ENCODE measurements at places on chromosomes 11 and 22.

DNA sequence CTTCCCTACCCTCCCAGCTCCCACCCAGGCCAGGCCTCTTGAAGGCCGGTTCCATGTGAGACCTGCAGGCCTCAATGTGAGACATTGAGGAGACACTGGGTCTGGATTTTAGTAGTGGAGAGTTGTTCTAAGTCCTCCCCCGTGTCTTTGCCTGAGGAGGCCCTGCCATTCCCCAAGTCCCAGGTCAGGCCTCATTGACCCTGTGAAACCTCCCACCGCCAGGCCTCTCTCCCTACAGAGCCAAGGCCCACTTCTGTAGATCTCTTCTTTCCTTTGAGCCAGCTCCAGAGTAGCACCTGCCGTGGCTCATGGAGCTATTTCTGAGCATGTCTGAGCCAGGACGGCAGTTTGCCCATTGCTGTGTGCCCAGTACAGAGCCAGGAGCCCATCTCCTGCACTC, 1419.6 kb downstream of the TBC1D22A start:
- DNase-seq, result no peak

- no peak for DNase-seq
These were observed 72.4 kb upstream of the NUP50 start for GRCh38 chr22:45091254-45091854.

GRCh38 chr11:118895093-118896039, 11.7 kb downstream of the CXCR5 start:
- no peak for DNase-seq

- no peak for DNase-seq
These were observed 23.3 kb downstream of the SCUBE1 start for GRCh38 chr22:43319661-43320486.

DNA sequence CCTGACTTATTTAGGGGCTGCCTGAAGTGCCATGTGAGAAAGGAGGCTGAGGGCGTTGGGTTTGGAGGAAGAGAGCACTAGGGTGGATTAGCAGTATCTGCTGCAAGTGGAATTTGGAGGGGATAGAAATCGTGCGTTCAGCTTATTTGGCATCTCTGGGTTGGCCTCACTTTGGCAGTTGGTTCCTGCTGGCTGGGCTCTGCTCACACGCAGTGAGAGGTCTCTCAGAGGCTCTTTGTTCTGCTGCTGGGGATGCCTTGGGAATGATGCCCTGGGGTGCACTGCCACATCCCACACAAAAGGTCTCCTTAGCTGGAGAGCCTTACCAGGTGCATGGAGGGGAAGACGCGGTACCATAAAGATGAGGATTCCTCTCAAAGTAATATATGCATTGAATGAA, 17.7 kb upstream of the MICAL2 start:
- no peak for DNase-seq

- DNase-seq, result no peak
These were observed 7.2 kb downstream of the DDX10 start for GRCh38 chr11:108672113-108672512.

- no peak for DNase-seq
These were observed 7.6 kb upstream of the PGA3 start for GRCh38 chr11:61195719-61196118.

GRCh38 chr11:72825661-72826060, 11.4 kb downstream of the ATG16L2 start:
- DNase-seq, result no peak

DNA sequence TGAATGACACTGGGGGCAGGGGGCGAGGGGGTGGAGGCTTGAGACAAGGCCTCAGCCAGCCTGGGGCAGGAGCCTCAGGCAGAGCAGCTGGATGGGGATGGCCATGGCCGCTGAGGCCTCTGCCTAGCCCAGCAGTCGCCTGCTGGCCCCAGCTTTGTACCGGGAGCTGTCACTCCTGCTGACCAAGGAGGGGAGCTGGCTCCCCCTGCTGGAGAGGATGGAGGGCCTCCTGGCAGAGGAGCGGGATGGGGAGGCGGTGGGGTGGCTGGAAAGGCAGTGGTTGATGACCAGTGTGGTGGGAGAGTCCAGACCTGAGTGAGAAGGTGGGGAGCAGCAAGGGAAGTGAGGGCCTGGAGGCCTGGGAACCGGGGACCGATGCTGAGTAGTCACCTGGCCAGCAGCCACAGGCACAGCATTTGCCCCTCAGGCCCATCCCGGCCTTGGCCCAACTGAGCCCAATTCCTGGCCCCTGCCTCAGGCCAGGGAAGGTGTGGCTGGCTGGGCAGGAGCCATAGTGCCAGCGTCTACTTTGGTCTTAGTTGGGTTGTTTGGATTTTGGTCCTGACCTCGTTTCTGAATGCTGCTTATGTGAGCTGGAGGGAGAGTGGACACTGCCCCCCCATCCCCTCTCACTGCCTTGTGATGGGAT, 6.0 kb upstream of the SUSD2 start:
- no peak for DNase-seq

DNA sequence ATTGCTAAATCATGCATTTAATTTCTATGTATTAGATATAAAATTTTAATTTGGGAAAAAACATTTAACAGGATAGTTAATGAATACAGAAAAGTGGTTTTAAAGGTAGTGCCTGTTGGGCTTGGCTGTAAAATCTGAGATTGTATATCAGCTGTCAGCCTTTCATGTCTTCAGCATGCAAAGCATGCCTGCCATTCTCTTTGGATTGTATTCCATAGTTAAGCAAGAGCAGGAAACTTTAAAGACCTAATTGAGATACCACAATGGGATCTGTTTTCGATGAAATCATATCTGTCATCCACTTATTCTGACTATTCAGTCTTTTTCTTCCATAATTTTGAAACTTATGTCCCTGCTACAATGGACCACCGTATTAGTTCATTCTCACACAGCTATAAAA, 451.0 kb upstream of the DDI1 start:
- no peak for DNase-seq

DNA sequence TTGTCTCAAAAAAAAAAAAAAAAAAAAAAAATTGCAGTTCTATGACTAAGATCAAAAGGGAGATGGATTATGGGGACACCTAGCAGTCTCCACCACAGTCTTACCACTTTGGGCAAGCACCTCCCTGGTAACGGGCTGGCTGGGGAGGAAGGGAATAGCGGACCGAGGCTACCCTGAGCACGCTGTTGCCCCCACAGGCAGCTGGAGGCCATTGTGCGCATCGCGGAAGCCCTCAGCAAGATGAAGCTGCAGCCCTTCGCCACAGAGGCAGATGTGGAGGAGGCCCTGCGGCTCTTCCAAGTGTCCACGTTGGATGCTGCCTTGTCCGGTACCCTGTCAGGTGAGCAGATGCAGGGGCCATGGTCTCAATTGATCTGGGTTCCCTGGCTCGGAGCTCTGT, 21.2 kb downstream of the MCM5 start:
- no peak for DNase-seq

- no peak for DNase-seq
These were observed at the start of gene TRIM21 for GRCh38 chr11:4393209-4393857. TSS of gene TRIM21 (minus strand) at chr11:4393702. CDS start at chr11:4390409, 3,293 bp downstream.

GRCh38 chr22:42366806-42367581, 65.2 kb downstream of the NFAM1 start:
- DNase-seq, result no peak

DNA sequence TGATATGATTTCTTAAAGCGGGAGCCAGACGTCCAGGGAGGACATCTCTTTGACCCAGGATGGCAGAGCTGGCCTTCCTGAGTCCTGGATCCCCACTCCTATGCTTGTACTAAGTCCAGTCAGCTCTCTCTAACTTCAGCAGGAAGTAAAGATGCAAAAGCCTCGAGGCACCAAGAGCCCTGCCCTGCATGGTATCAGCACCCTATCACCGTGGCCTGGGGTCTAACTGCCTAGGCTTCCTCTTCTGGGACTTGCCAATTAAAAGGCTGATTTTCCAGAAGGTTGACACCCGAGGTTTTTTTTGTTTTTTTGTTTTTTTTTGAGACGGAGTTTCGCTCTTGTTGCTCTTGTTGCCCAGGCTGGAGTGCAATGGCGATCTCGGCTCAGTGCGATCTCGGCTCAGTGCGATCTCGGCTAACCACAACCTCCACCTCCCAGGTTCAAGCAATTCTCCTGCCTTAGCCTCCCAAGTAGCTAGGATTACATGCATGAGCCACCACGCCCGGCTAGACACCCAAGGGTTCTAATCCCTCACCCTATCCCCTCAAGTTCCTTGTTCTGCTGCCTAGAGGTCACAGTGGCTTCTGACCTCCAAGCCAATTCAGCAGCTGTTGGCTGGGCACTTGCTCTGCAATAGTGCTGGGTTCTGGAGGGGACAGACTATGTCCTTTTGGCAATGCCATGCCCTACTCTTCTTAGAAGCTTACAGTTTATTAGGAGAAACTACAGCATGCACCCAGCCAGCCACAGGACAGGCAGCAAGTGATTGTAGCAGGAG, 50.6 kb upstream of the FTH1 start:
- no peak for DNase-seq

GRCh38 chr22:47042116-47042825, 279.8 kb downstream of the TBC1D22A start:
- DNase-seq, result no peak

DNA sequence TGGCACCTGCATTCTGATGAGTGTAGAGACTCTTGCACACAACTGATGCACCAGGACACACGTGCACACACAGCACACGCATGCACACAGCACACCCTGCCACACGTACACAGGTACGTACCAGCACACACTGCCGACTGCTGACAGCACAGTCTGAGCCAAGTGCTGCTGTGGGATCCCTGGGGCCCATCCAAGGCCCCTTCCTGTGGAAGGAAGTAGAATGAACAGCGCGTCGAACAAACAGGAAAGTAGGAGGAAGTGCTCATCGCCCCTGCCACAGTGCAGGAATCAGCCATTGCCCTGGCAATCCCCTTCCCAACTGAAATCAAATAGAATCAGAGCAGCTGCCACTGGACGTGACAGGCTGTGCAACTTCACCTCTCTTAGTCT, 57.9 kb downstream of the CD82 start:
- DNase-seq, result no peak

DNA sequence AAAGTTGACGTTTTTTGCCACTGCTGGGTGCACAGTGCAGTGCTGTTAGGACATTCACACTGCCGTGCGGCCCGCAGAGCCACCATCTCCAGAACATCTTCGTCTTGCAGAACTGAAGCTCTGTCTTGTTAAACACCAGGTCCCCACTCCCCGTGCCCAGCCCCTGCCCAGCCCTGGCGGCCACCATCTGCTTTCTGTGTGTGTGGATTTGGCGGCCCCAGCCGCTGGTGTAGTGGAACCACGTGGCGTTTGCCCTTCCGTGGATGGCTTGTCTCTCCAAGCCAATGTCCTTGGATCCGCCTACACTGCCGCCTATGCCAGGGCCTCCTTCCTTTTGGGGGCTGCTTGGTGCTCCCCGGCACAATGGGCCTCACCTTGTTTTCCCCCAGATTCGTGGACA, 8.2 kb upstream of the MUC5AC start:
- DNase-seq, result no peak

GRCh38 chr22:48900327-48900597, 927.4 kb downstream of the BRD1 start:
- DNase-seq, result no peak

GRCh38 chr11:12674936-12675696, 895 bp downstream of the TEAD1 start:
- DNase-seq, result no peak

DNA sequence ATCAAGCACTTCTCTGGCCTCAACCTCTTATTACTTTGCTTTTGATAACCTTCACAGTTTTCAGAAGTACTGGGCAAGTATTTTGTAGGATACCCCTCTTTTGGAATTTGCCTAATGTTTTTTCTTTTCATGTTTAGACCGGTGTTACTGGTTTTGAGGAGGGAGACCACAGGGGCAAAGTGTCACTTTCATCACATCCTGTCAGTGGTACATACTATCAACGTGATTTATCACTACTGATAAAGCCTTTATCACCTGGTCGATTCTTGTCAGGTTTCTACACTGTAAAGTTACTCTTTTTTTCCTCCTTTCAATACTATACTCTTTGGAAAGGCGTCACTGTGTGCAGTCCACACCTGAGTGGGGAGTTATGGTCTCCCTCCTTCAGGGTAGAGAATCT, 26.7 kb downstream of the QSER1 start:
- DNase-seq, result no peak

- no peak for DNase-seq
These were observed 900.1 kb downstream of the BRD1 start for GRCh38 chr22:48927591-48927990.

DNA sequence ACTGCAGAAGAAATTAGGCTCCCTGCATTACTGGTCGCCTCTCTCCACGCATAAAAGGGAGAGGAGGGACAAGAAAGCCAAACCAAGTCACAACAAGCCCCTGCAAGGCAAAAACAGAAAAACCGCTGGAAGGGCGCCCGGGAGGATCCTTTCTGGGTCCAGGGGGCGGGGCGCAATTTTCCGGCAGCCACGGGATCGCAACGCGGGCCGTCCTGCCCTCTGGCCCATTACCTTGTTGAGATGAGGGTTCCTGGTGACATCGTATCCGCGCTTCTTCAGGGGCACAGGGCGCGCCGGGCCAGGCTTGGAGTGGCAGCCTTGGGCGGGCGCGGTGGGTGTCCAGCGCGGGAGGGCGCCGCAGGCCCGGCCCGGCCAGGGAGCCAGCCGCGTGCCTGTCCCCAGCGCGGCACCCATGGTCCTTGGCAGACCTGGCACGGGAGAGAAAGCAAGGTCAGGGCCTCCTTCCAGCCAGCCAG, 847 bp downstream of the ME3 start:
- no peak for DNase-seq

DNA sequence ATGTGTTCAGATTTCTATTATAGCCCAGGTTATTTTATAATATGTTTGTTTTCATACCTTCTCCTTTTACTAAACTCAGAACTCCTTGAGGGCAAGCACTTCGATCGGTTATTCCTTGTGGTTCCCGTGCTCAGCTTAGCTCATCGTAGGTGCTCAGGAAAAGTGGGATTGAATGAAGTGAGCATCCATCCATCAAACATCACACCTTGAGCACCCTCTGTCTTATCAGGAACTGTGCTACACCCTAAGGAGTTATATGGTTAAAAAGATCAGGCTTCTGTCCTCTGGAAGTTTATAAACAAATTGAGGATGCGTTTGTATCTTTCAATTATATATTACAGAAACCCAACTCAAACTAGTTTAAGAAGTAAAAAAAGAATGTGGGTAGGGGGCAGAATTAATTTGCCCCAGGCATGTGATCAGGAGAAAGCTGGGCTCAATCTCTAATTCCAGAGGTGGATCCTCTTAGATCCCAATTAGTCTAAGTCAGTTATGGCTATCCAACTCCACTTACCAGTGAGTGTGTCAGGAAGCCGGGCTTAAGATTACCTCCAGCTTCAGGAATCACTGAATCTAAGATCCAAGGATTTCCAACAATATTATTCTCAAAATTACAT, 59.9 kb upstream of the RRAS2 start:
- no peak for DNase-seq

- no peak for DNase-seq
These were observed at the start of gene EHBP1L1 for GRCh38 chr11:65575568-65576231. TSS of gene EHBP1L1 (plus strand) at chr11:65576053. CDS start at chr11:65576303, 250 bp downstream.

GRCh38 chr11:92424281-92424680, 199.7 kb downstream of the FAT3 start:
- no peak for DNase-seq

GRCh38 chr11:82775736-82776346, 42.2 kb upstream of the FAM181B start:
- DNase-seq, result no peak
